ENCODE measurements at places on chromosomes 1 and 21.

DNA sequence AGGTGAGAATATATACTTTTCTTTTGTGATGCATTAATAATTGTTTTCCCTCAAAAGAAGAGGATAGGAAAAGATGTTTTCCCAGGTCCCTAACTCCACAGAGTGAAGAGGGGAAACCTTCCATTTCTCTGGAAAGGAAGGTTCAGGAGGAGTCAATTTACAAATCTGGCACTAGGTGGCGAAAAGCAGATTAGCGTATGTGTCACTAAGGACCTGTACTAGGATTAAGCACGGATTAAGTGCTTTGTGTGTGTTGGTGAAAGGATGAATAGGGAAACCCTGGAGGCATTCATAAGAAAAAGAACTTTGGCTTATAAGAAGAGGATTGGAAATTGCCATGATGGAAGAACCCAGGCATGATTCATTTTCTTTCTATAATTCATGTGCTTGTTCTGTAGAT lies 410.1 kb upstream of the PLXNA2 start:
- peak; percentile 2 for DNase-seq

DNA sequence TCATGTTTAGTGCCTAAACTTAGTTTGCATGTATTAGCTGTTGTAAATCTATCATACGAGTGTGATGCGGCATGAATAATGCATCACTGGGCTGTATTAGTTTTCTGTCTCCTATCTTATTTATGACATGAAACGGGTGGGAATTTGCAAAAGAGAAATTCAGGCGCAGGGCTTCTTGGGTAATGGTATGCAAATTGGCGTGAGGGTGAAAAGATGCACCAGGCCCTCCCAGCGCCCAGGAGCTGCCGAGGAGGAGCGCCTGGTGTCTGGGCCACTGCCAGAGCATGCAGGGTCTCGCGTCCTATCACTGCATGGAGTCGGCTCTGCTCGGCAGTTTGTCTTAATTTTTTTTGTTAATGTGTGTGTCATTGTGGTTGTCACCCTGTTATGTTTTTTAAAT lies 82.9 kb upstream of the ACTL8 start:
- no peak for DNase-seq

DNA sequence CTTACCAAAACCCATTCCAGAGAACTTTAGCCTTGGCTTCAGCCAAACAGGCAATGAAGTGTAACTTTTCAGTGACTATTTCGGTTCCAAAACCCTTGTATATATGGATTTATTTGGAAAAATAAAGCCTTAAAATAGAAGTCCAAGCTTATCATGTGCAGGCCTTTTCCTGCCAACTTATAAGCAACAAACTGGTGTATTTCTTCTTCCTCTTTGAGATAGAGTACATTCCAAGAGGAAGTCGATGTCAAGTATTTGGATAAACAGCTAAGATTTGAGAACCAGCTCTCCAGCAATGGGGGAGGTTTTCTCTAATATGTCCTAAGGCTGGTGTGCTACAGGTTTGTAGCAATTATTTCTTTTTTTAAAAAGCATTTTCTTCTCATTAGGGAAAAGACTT lies 407.8 kb downstream of the DUSP10 start:
- no peak for DNase-seq

DNA sequence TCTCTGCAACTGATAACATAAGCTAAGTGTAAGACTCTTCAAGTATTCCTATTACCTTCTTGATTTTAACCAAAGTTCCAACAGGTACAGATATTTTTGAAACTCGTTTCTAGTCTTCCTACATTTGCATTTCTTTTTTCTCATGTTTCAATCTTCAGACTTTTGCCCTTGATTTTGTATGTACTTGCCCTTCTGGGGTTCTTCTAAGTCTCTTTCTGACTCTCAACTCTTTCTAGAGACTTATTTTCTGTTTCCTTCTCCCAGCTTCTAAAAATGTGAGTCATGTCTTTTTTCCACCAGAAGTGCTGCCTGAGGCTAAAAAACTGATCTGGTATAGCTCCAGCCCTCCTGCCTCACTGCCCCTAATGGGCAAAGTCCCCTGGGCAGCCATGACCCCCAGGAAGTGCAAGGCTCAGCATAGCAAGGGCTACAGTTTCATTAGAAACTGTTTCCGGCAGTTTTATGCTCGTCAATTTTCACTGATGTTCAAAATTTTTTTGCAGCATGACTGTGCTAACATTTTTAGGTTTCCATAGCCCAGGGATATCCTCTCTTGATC lies 265.9 kb downstream of the SEC16B start:
- no peak for DNase-seq

DNA sequence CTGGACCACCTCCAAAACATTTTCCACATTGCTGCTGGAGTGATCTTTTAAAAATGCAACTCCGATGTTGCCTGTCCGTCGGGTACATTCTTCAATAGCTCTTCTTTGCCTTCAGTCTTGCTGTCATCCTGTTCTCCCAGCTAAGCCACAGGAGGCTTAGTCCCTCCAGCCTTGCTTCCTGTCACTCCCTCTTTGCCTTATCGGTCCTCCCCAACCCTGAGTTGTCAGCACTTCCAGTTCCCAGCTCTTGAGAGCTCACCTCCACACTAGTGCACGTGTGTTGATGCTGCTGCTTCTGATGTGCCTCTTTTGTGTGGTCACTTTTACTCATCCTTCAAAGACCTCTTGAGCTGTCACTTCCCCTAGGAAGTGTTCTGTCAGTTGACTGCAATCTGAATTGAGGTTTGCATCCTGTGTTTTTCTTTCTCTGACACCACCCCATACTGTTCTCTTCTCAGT lies 15.3 kb downstream of the UCK2 start:
- DNase-seq, result peak; percentile 52

- peak; percentile 64 for DNase-seq
Observed at GRCh38 chr1:221394011-221394544, 347.8 kb downstream of the DUSP10 start.

DNA sequence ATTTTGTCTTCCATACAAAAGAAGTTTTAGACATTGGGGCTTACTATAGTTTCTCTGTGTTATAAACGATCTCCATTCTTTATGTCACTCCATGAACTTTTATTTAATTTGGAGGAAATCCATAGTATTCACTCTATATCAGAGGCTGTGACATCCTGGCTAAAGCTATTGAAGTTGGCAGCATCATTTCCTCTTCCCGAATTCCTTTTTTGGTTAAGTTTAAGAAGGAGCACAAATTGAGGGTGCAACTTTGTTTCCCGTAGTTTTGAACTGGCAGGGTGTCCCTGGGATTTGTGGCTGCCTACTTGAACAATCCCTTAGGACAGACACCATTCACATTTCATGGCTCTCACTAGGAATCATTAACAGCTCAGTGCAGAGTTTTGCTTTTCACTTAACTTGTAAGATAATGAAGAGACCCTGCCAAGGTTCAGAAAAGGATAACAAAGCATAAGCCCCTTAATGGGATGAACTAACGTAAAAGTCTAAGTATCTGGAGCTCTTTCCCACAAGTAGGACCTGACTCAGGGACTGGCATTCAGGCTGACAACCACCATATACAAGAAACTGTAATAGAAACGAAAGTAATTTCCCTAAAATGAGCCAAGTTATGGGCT lies 13.9 kb downstream of the S1PR1 start:
- no peak for DNase-seq

DNA sequence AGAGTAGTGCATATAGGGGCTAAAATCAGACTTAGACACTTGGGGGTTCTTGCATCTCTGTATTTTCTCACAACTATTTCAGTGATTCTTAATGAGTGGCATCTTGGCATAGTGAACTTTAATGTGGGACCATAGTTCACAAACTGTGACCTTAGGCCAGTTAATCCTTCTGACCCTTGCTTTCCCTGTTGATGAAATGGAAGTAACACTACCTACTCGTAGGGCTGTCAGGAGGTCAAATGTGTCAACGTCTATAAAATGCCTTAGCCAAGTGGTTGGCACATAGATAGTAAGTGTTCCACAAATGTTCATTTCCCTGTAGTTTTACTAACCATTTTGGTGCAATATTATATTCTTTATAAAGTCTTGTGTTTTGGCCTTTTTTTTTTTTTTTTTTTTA lies 49.4 kb downstream of the DYRK1A start:
- no peak for DNase-seq

GRCh38 chr1:218346391-218347204 lies 1.5 kb downstream of the TGFB2 start:
- DNase-seq, result peak; percentile 54

DNA sequence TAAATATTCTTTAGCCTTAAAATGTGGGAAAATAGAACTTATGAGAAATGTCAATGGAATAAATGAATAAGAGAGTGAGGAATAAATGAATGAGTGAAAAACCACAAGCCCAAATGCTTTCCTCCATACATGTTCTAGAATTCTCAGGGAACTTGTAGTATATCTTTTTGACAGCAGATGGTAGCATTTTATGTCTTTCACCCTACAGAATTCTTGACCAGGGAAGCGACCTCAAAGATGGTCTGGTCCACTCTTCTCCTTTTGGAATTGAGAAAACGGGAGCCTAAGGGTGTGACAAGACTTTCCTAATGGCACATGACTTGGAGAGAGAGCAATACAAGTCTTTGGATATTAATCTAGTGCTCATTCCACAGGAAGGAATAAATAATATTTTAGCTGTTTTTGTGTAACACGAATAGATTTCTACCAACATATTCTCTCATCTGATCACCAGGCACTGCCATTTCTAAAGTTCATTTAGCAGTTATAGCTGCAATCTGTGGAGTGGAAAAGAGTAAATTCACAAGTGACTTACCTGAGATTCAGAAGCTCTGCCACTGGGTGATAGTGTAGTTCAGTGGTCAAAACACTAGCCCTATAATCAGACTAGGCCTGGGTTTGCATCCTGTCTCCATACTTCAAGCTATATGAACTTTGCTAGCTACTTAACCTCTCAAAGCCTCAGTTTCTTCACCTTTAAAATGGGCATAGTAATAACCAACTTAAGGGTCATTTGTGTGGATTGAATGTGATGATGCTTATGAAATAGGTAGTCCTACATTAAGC lies 15.0 kb upstream of the F5 start:
- DNase-seq, result peak; percentile 39

DNA sequence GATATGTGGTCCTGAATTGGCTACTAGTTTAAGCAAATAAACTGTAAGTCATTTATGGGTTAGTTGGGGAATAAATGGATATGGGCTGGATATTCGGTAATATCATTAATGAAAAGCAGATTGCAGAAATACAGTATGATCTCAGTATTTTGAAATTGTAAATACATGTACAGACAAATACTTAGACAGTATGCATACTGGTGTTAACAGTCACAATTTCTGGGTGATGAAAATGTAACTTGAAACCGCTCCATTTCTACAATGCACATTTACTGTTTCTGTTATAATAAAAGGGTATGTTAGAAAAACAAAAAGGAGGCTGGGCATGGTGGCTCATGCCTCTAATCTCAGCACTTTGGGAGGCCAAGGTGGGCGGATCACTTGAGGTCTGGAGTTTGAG lies 28.0 kb downstream of the BLZF1 start:
- no peak for DNase-seq

DNA sequence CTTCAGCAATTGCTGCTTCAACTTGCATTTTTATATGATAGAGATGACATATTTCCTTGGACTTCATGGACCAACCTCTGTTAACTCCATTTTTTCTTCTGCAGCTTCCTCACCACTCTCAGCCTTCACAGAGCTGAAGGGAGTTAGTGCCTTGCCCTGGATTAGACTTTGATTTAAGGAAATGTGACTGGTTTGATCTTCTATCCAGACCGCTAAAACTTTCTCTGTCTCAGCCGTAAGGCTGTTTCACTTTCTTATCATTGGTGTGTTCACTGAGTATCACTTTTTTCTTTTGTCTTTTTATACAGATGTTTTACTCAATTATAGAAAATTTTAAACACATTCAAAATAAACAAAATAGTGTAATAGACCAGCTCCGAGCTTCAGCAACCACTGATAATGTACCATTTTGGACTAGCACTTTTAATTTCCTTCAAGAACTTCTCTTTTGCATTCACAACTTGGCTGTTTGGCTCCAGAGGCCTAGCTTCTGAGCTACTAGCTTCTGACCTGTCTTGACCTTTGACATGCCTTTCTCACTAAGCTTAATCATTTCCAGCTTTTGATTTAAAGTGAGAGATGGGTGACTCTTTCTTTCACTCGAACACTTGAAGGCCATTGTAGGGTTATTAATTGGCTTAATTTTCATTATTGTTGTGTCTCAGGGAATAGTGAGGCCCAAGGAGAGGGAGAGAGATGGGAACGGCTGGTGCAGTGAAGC lies 9.3 kb downstream of the NEK7 start:
- no peak for DNase-seq

DNA sequence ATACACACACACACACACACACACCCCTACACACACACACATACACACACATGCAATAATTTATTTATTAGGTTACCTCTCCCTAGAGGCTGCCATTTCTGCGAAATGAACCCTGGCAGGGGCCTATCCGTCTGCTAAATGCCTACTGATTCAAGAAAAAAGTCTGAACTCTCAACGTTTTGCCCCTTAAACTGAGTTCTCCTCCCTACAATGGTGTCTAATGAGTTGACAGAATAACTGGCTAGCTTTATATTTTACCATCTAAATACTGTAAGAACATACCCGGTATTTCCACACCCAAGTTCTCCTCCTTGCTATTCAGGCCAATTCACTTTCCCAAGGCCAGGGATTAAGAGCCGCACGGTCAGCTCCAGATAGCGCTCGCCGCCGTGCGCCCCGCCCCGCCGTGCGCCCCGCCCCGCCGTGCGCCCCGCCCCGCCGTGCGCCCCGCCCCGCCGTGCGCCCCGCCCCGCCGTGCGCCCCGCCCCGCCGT lies 339 bp upstream of the RNPC3 start:
- peak; percentile 51 for DNase-seq

DNA sequence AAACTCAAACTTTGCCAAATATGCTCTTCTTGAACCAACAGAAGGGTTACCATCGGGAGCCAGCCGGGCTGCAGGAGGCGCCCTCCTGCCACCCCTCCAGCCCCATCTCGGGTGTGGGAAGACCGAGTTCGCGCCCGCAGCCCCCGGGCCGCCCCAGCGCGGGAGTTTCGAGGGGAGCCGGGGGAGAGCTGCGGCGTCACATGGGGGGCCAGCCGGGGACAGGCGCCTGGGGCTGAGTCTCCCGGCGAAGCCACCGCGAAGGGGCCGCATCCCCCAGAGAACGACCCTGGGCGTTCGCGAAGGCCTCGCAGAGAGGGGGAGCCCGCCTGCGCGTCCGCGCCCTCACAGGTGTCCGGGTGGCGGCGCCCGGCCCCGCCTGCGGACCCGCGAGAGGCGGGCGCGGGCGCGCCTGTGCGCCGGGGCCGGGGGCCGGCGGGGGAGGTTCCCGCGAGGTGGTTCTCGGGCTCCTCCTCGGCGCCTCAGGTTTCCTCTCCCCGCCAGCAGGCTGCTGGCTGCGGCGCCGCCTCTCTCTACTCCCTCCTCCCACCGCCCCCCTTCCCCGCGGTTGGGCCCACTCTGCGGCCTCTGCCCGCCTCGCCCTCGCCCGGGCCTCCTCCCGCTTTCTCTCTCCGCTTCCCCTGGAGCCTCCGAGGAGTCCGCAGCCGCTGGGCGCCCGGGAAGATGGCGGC lies at the start of gene RAVER2:
Gene RAVER2, plus strand, starts transcription at position 584 of the 689 bp plus-strand sequence. Its CDS starts 98 bp downstream, at position 682.
- peak; percentile 53 for DNase-seq

- peak; percentile 54 for DNase-seq
Observed at GRCh38 chr1:8031176-8031785, 5.2 kb upstream of the ERRFI1 start.

GRCh38 chr1:167059045-167059808 lies 30.9 kb downstream of the GPA33 start:
- peak; percentile 34 for DNase-seq

Measured in foreskin fibroblast (primary cell).